ENCODE measurements at places on chromosomes 13 and 19.

GRCh38 chr13:94590744-94591143, 5.2 kb downstream of the TGDS start:
- DNase-seq = no peak

DNA sequence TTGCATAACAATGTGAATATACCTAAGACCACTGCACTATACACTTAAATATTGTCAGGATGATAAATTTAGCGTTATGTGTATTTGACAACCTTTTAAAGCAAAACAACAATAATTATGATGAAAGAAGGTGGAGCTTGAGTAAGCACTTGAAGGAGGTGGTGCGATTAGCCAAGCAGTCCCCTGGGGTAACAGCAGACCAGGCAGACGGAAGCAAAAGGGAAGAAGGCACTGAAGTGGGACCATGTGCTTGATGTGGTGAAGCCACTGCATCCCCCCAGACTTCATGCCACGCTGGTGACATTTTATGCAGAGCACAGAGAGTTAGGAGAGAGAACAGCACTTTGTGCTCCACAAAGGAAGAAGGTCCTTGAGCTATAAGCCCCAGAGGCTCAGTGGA, 58.3 kb upstream of the ZNF507 start:
- DNase-seq = no peak

DNA sequence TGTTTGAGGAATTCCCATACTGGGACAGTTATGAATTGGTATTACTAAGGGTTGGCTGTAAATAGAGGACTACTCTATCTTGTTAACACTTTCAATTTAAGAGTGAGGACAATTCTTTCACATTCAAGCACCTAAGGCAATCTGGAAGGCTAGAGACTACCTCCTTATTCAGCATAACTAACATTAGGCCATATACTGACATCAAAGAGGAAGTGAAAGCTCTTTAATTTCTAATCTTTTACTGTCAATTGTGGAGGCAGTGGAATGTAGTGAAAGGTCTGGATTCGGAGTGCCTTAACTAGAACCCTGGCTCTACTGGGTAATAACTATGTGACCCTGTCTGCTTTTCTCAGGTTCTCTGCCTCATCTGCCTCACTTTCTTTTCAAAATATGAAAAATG, 134.0 kb downstream of the UFM1 start:
- no peak for DNase-seq

- peak; percentile 40 for DNase-seq
These were observed at the start of gene ZNF155 for GRCh38 chr19:43983912-43984686. Gene ZNF155, plus strand, starts transcription at chr19:43984188. Its CDS starts 4,356 bp downstream, at chr19:43988544.

DNA sequence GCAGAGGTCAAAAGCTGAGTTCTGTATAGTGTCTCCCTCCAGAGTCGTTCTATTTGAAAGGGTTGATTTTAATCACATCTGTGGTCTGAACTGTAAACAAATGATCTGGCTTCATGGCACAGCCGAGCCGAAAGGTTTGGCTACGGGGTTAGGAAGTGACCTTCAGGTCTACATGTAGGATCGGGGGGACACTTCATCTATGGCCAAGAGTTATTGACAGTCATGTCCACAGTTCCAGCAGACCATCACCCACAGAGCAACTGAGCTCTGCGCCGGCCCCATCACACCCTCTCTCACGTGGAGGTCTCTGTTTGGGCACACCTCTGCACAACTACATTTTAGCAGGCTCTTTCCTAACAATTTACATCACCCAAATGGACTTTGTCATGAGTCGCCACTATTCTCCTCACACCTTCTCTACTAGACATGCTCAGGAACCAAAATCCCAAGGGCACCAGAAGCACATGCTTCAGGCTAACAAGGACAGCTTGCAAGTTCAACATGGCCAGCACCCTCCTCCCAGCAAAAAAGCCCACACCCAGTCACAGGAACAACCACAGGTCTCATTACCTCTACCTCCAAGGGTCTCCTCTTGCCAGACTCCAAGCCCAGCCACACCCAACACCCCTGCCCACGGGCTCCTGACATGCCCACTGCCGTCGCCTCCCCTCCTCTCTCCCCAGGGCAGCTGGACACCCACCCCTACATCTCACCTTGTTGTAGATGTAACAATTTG, 36.1 kb upstream of the EPHX3 start:
- DNase-seq = no peak
